Activated CD4-positive, alpha-beta T cell treated with anti-CD3 and anti-CD28 coated beads for 36 hours (primary cell): ENCODE measurements at places on chromosomes 3 and 15. TPM values are rescaled to one million over a fixed set of nuclear protein-coding genes. Genes with fewer than 3 reads are reported as not detected.

GRCh38 chr15:98324341-98324970, 323.9 kb upstream of the IGF1R start:
- DNase-seq, result no peak
- peaks cover 2% of the 10 kb centered on the region for H3K27me3 ChIP-seq
- no peaks in the 10 kb centered on the region for H3K36me3 ChIP-seq
- no peak overlapping the region for H3K4me3 ChIP-seq
- no peak overlapping the region for H3K27ac ChIP-seq

DNA sequence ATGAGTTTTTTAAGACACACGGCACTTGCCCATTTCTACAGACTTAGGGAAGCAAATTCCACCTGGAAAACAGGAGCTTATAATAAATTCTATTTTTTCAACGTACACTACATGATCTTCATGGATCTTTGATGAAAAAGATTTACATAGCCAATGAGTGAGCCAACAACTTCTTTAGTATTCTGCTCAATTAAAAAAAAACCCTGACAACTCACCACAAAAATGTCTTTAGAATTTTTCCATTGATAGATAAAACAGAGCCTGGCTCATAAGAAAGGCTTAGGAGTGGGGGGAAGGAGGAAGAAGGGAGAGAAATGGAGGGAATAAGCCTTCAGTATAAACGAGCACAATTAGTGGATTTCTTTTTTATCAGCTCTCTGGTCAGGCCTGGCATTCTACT, 126.7 kb downstream of the ATP10A start:
- H3K27ac ChIP-seq, result no peak overlapping the region
- no peaks in the 10 kb centered on the region for H3K27me3 ChIP-seq
- H3K4me3 ChIP-seq, result no peak overlapping the region
- peaks cover 14% of the 10 kb centered on the region for H3K4me1 ChIP-seq
- DNase-seq, result no peak
- H3K36me3 ChIP-seq, result peaks cover 2% of the 10 kb centered on the region

DNA sequence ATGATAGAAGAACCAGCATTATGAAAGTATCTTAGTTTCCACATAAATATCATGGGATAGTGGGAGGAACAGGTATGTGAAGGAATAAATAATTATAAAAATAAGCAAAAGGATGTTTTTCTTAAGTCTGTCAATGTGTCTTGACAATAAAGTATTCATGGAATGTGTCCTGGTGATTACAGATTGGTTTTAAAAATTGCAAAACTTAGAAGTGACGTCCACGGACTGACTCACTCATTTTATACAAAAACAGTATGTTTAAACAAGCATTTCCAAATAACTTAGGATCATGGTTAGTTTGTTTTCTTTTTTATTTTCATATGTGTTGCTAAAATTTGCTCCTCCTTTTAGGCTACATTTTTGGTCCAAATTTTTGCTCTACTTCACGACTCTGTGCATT, 687.0 kb upstream of the NECTIN3 start:
- no peak overlapping the region for H3K27ac ChIP-seq
- no peaks in the 10 kb centered on the region for H3K27me3 ChIP-seq
- no peak for DNase-seq
- no peak overlapping the region for H3K4me3 ChIP-seq
- H3K4me1 ChIP-seq, result no peaks in the 10 kb centered on the region

Gene SPRED1
- 0.90 TPM for total RNA-seq

- no peak for DNase-seq
- H3K27ac ChIP-seq, result no peak overlapping the region
- no peak overlapping the region for H3K4me3 ChIP-seq
- no peaks in the 10 kb centered on the region for H3K27me3 ChIP-seq
- H3K4me1 ChIP-seq, result no peaks in the 10 kb centered on the region
Observed at GRCh38 chr3:8996681-8997121, 33.4 kb upstream of the RAD18 start.

GRCh38 chr3:66095295-66096001, 56.7 kb upstream of the MAGI1 start:
- DNase-seq, result no peak
- no peak overlapping the region for H3K27ac ChIP-seq
- H3K4me3 ChIP-seq, result no peak overlapping the region
- H3K36me3 ChIP-seq, result no peaks in the 10 kb centered on the region
- peaks cover 6% of the 10 kb centered on the region for H3K27me3 ChIP-seq

Gene SLC12A1
- total RNA-seq, result not detected

DNA sequence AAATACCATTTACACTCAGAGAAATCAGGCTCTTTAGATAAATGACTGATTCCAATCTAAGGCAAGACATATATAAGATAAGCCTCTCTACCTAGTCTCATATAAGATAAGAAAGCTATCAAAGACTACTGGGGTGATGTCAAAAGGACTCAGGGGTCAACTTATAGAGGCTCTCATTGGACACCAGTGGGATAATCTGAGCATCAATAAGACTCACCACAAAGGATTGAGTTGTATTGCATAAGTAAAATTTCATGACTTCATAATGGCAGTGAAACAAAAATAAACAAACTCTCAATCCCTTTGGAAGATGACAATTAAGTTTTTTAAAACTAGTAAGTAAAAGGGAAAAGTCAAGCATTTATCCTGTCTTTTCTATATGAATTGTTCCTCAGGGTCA, 317.8 kb downstream of the SHQ1 start:
- H3K36me3 ChIP-seq, result peaks cover 4% of the 10 kb centered on the region
- H3K27ac ChIP-seq, result no peak overlapping the region
- DNase-seq, result no peak
- H3K4me1 ChIP-seq, result peaks cover 10% of the 10 kb centered on the region
- no peak overlapping the region for H3K4me3 ChIP-seq

- no peaks in the 10 kb centered on the region for H3K4me1 ChIP-seq
- no peaks in the 10 kb centered on the region for H3K27me3 ChIP-seq
- no peak overlapping the region for H3K4me3 ChIP-seq
- no peak for DNase-seq
- H3K36me3 ChIP-seq, result no peaks in the 10 kb centered on the region
- no peak overlapping the region for H3K27ac ChIP-seq
Observed at GRCh38 chr15:101049856-101050622, 130.9 kb downstream of the LRRK1 start.

- H3K27me3 ChIP-seq, result peaks cover 3% of the 10 kb centered on the region
- peak overlapping the region; percentile 80 for H3K4me3 ChIP-seq
- no peaks in the 10 kb centered on the region for H3K36me3 ChIP-seq
- H3K27ac ChIP-seq, result peak overlapping the region; percentile 76
- peak; percentile 33 for DNase-seq
Observed at GRCh38 chr15:45704329-45705249, 69.8 kb downstream of the SQOR start.

Gene TMIE
- total RNA-seq, result 1.5 TPM

Gene SCN5A
- total RNA-seq, result 0.14 TPM

DNA sequence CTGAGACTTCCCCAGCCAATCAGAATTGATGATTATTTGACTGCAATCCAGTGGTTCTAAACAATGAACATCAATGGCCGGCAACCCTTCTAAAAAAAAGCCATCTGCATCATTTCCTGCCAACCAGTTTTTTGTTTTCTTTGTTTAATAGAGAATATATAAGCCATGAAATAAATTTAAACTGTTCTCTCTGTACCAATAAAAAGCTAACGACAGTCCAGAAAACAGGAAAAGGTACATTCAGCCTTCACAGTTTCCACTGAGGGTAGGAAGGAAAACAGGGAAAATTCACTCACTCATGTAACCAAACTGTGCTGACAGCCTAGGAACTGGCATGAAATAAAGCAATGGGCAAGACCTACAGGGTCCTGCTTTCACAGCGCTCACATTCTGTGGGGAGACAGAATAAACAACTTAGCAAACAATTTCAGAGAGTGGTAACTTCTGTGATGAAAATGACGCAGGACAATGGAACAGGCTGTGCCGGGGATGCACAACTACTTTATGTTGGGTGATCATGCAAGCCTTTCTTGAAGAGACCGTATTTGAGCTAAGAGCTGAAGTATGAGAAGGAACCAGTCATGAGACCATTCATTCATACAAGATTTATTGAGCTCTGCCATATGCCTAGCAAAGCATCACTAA, 630.1 kb downstream of the MAGI1 start:
- no peaks in the 10 kb centered on the region for H3K4me1 ChIP-seq
- DNase-seq, result no peak
- H3K36me3 ChIP-seq, result no peaks in the 10 kb centered on the region
- H3K27ac ChIP-seq, result no peak overlapping the region
- no peaks in the 10 kb centered on the region for H3K27me3 ChIP-seq

DNA sequence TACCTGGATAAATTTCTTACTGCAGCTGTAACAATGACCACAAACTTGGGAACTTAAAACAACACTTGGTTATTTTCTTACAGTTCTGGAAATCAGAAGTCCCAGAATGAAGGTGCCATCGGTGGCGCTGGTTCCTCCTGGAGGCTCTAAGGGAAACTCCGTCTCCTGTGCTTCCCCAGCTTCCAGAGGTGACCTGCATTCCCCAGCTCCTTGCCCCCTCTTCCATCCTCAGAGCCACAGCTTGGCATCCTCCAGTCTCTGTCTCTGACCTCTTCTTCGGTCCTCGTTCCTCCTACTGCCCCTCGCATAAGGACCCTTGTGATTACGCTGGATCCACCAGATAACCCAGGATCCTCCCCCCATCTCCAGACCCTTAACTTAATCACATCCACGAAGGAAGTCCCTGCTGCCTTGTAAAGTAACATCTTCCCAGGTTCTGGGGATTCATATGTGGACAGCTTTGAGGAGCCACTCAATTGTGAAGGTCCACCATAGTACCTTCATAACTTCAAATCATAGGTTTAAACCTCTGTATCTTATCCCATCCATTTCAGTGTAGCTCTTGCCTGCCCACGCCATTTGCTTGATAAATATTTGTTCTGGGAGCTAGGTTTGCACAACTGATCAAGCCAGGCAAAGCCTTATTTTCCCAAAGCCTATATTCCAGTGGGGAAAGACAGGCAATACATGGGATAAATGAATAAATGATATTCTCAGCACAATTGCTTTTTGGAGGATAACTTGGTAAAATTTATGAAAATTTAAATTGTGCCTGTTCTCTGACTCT, 34.8 kb downstream of the KLF15 start:
- H3K36me3 ChIP-seq, result no peaks in the 10 kb centered on the region
- H3K27ac ChIP-seq, result no peak overlapping the region
- no peaks in the 10 kb centered on the region for H3K4me1 ChIP-seq
- no peak for DNase-seq
- peaks cover 3% of the 10 kb centered on the region for H3K27me3 ChIP-seq
- no peak overlapping the region for H3K4me3 ChIP-seq

Gene EXD1
- total RNA-seq, result not detected

- H3K27me3 ChIP-seq, result no peaks in the 10 kb centered on the region
- H3K4me1 ChIP-seq, result peaks cover 9% of the 10 kb centered on the region
- peak overlapping the region; percentile 69 for H3K4me3 ChIP-seq
- DNase-seq, result no peak
Observed at GRCh38 chr15:45167631-45168205, 20.0 kb downstream of the SHF start.

Gene CATSPER2
- 1.9 TPM for total RNA-seq

DNA sequence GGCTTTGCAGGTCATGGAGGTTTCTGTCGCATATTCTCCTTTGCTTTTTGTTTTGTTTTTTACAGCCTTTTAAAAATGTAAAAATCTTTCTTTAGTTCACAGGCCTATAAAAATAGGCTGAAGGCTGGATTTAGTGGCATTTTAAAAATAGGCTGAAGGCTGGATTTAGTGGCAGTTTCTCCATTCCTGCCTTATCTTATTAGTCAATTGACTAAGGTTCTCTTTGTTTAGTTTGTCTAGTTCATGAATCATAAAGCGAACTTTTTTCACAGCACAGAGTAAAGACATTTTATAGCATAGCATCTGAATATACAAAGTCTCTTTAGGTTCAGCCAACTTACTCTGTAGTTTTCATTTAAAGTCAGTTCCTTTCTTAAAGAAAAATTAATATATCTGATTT, 31.4 kb downstream of the AP4E1 start:
- no peak overlapping the region for H3K27ac ChIP-seq
- no peaks in the 10 kb centered on the region for H3K27me3 ChIP-seq
- H3K4me3 ChIP-seq, result no peak overlapping the region
- no peaks in the 10 kb centered on the region for H3K4me1 ChIP-seq
- H3K36me3 ChIP-seq, result peaks cover 34% of the 10 kb centered on the region
- DNase-seq, result no peak

Gene NR1I2
- total RNA-seq, result 0.40 TPM

GRCh38 chr3:128709038-128709437, 16.9 kb upstream of the RAB7A start:
- H3K4me1 ChIP-seq, result no peaks in the 10 kb centered on the region
- H3K27ac ChIP-seq, result no peak overlapping the region
- no peak overlapping the region for H3K4me3 ChIP-seq
- DNase-seq, result no peak

GRCh38 chr3:173371848-173372487, 25.6 kb upstream of the NLGN1 start:
- no peaks in the 10 kb centered on the region for H3K27me3 ChIP-seq
- H3K4me1 ChIP-seq, result no peaks in the 10 kb centered on the region

Gene CCR9
- not detected for total RNA-seq

DNA sequence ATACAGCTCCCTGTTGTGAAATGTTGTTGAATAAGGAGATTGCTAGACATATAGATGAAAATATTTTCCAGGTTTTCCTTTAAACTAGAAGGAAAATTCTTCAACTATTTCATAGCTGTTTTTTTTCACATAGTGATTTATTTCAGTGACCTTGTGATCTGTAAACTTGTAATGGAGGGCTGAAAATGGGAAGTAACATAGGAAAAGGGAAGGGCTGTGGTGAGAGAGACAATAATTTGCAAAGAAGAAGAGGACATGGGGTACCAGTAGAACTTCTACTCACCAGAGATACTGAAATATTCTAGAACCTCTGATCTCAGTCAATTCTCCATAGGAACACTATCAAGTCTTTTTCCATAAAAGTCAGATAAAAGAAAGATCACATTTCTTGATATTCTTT, 60.4 kb downstream of the PLS1 start:
- no peak overlapping the region for H3K27ac ChIP-seq
- H3K36me3 ChIP-seq, result no peaks in the 10 kb centered on the region
- H3K27me3 ChIP-seq, result no peaks in the 10 kb centered on the region
- no peaks in the 10 kb centered on the region for H3K4me1 ChIP-seq

DNA sequence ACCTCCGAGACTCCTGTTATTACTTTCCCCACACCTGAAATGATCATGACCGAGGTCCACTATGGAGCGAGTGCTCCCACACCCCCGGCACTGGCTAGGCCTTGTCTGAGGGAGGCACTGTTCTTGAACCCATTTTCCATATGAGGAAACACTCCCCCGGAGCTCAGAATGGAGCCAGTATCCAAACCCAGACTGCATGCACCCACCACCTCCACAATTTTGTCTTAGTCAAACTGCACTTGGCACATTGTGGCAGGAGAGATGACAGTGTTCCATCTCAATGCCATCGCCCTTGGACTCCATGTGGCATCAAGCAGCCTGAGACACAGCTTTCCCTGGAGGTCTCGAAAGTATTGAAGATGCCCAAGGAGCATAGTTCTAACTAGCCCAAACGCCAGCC, 154.1 kb downstream of the NUP210 start:
- H3K36me3 ChIP-seq, result no peaks in the 10 kb centered on the region
- no peak overlapping the region for H3K27ac ChIP-seq
- no peak overlapping the region for H3K4me3 ChIP-seq
- H3K4me1 ChIP-seq, result peaks cover 9% of the 10 kb centered on the region

DNA sequence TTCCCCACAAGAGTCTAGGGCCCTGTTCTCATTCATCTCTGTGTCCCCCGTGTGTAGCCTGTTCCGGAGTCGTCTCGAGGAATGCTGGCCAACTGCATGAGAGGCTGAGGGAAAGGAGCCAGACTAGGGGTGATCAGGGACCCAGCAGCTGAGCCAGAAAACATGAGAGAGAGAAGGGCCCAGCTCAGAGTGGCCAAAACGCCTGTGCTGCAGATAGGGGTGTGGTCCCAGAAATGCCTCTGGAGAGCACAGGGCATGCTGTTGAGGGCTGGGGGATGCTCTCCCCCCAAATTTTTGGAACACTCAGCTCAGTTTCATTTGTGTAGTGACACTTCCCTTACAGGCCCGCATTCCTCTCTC, 14.1 kb downstream of the CYP1A2 start:
- H3K27ac ChIP-seq, result no peak overlapping the region
- H3K4me3 ChIP-seq, result no peak overlapping the region
- no peak for DNase-seq
- no peaks in the 10 kb centered on the region for H3K4me1 ChIP-seq
- H3K36me3 ChIP-seq, result no peaks in the 10 kb centered on the region

Gene PPARG
- total RNA-seq, result 1.1 TPM
